COLO829 (cell line): ENCODE measurements at places on chromosomes 1 and 21.

DNA sequence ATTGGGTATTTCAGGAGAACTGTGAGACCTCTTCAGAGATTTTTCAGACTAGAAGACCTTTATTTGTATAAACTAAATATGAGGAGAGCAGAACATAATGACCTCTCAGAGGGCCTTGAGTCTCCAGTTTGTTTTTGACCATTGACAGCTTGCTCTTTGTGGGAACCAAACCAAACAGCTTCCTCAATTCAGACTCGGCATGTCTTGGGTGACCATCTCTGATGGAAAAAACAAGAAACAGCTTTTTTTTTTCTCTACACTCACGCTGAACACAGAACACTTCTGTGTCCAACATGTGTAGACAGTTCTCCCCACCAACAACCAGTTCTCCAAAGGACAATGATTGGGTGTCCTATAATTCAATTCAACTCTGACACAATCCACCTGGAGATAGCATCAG lies 11.5 kb downstream of the ATP1A4 start:
- DNase-seq = no peak

- peak; percentile 35 for DNase-seq
These were observed 87.7 kb upstream of the SLC45A1 start for GRCh38 chr1:8230292-8230621.

GRCh38 chr1:39407896-39408640 lies 83.4 kb upstream of the BMP8A start:
- no peak for DNase-seq

GRCh38 chr1:121516234-121516967 lies 331.6 kb downstream of the SRGAP2C start:
- no peak for DNase-seq

GRCh38 chr1:115492880-115493279 lies 148.9 kb upstream of the VANGL1 start:
- no peak for DNase-seq

DNA sequence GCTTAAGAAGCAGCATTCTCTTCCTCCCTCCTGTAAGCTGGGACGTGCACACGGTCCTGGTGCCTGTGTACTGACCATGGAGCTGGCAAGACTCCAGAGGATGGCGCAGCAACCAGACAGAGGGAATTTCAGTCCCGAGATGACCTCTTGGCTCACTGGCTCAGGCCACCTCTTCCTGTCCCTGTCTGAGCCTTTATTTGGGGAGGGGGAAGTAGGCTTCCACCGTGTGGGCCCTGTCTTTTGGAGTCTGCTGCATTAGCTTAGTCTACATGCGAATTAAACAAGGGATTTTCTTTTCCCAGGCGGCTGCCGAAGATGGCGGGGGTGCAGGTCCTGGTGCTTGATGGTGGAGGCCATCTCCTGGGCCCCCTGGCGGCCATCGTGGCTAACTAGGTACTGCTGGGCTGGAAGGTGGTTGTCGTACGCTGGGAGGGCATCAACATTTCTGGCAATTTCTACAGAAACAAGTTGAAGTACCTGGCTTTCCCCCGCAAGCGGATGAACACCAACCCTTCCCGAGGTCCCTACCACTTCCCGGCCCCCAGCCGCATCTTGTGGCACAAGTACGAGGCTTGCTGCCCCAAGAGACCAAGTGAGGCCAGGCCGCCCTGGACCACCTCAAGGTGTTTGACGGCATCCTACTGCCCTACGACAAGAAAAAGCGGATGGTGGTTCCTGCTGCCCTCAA lies 10.2 kb downstream of the IL24 start:
- no peak for DNase-seq

- DNase-seq = no peak
These were observed 1.3 kb downstream of the PARK7 start for GRCh38 chr1:7962636-7963377.

GRCh38 chr1:112904831-112905261 lies 51.1 kb downstream of the SLC16A1 start:
- no peak for DNase-seq

- DNase-seq = no peak
These were observed 21.8 kb downstream of the RC3H1 start for GRCh38 chr1:174000371-174000770.

DNA sequence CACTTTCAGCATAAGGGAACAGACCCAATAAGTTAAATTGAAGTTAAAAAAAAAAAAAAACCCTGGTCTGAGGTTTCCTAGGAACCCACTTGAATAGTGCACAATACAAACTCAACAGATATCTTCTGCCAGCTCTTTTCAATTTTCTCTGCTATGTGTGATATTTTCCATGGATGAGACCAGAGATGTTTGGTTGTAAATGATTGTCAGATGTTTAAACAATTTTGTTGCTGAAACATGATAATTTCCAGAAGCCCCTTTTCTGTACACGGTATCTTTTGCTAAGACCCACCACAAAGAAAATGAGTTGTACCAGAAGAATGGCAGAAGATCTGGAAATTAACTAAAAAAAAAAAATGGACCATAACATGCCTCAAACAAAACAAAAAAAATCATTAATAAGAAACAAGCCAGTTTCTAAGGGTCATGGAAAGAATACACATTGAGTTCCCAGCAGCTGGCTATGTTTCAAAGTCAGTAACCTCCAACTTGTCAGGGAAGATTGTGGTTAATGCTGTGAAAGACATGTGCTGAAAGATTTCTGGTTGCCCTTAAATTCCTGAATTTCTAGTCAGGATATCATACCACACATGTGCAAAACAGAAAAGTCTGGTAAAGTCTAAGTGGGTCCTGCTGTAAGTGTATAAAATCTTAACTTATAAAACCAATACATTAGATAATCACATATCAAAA lies 35.6 kb upstream of the MGST3 start:
- DNase-seq = no peak

- DNase-seq = peak; percentile 95
These were observed 712 bp upstream of the LAMB3 start for GRCh38 chr1:209652873-209653401.

- DNase-seq = no peak
These were observed 1.1 kb upstream of the AGO1 start for GRCh38 chr1:35881850-35882273.

DNA sequence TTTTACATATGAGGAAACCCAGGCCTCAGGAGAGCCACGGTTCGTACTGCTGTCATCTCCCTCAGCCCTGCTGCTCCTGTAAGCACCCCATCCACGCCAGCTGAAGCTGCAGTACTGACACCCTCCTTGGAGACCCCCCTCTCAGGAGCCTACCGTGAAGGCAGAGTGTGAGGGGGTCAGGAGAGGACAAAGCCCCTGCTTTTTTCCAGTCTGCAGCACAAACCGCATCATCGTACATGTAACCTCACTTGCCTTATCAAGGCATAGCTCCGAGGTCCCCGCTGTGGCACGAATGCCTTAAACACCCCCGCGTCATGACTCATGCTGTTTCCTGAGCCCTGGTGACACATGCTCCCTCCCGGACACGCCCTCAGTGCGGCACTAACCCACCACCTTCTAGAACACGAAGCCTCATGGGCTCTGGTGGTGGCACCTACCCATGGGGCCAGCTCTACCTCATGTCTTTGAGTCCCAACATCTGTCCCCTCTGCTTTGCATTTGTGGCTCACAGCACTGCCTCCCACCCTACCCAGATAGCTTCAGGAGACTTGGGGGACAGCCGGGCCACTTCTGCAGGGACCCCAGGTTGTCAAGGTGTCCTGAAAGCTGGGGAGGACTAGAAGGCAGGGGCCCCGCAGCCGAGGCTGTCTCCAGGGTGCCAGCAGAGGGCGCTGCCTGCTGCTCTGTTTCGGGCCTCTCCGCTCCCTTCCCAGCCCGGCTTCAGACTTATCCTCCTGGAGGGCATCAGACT lies 4.9 kb downstream of the SH3BGRL3 start:
- DNase-seq = peak; percentile 74

DNA sequence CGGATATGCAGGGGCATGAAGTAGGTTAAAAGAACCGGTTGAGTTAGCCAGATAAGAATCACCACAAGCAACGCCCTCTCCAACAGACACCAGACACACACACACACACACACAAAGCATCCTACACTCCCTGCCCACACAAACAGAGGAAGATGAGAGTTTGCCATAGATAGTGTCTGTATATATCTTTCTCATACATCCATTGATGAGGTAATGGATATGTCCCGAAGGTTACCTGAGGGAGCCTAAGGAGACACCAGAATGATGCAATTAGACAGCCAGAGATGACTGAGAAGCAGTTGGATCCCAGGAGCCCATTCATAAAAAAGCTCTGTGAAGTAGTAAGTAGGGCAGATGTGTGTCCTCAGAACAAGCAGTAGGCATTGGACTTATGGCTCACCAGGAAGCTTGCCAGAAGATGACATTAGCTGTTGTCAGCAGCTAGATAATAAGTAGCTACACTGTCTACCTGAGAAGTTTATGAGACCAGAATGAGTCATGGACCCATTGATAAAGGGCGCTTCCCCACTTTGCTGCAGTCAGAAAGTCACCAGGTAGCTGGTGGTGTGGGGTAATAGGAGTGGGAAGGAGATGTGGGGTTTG lies 247.0 kb downstream of the KCNT2 start:
- no peak for DNase-seq

- DNase-seq = no peak
These were observed 2.4 kb upstream of the E2F2 start for GRCh38 chr1:23533246-23534023.

DNA sequence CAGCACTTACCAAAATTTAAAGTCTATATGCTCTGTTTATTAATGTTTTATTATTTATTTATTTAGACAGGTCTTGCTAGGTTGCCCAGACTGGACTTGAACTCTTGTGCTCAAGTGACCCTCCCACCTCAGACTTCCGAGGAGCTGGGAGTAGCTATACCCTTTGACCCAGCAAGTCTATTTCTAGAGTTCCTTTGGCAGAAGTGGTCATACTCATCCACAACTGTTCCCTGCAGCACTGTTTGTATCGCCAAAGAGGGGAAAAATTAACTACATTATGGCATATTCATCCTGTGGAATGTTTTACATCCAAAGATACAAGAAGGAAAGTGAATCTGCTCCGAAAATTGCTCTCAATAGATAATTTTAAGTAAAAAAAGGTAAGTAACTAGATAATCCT lies 28.5 kb downstream of the CACNA1S start:
- DNase-seq = no peak

- DNase-seq = peak; percentile 21
These were observed 579 bp upstream of the ZNF684 start for GRCh38 chr1:40530735-40531380.

- no peak for DNase-seq
These were observed 12.0 kb upstream of the SLAMF1 start for GRCh38 chr1:160658814-160659193.

- no peak for DNase-seq
These were observed 14.0 kb upstream of the SLC9C2 start for GRCh38 chr1:173616859-173617258.

- peak; percentile 59 for DNase-seq
These were observed 360.7 kb downstream of the CAMTA1 start for GRCh38 chr1:7145947-7146346.

- peak; percentile 23 for DNase-seq
These were observed 39.9 kb downstream of the F5 start for GRCh38 chr1:169546087-169546995.

DNA sequence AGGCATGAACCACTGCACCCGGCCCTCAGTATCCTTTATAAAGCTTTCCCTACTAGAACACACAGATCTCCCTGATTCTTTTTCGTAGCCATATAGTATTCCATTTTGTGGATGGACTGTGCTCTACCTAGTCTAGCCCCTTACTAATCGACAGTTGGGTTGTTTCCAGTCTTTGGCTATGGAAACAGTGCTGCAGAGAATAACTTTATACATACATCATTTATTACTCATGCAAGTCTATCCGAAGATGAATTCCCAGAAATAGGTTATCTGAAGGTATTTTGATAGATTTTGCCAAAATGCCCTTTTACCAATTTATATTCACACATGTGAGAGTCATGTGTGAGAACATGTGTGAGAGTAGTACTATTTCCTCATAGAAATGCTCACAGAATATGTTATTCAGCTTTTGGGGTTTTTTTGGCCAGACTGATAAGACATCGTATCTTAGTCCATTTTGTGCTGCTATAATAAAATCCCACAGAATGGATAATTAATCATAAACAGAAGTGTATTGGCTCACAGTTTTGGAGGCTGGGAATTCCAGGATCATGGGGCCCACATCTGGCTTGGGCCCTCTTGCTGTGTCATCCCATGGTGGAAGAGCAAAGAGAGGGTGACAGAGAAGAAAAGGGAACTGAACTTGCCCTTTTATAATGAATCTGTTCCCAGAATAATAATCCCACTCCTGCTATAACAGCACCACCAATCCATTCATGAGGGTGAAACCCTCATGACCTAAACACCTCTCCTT lies 17.3 kb upstream of the FGR start:
- DNase-seq = no peak

- DNase-seq = peak; percentile 28
These were observed 8.7 kb upstream of the HAX1 start for GRCh38 chr1:154263465-154264332.

DNA sequence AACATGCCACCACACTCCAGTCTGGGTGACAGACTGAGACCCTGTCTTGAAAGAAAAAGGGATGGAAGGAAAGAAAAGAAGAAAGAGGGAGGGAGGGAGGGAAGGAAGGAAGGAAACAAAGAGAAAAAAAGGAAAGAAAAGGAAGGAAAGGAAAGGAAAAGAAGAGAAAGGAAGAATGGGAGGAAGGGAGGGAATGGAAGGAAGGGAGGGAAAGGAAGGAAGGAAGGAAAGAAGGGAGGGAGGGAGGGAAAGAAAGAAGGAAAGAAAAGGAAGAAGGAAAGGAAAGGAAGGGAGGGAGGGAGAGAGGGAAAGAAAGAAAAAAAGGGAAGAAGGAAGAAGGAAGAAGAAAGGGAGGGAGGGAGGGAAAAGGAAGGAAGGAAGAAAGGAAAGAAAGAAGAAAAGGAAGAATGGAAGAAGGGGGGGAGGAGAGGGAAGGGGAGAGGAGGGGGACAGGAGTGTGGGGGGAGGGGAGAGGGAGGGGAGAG lies 5.0 kb upstream of the PPP1R15B start:
- DNase-seq = no peak

GRCh38 chr1:117770981-117771531 lies 158.4 kb downstream of the GDAP2 start:
- no peak for DNase-seq

DNA sequence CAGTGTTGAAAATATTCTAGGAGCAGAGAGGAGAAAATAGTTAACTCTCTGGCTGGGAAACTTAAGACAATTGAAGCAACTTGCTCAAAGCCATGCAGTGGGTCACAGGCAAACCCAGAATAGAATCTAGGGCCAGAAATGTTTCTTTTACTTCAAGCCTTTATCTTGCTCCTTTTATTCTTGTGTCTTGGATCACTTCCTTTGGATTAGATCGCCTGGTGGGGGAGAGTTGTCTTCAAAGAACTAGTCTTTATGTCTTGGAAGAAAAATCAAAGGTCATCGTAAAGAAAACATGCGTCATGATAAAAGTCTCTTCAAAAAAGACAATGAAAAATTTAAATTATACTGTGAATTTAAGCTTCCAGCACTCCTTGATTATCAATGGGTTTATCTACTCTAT lies 493.6 kb upstream of the USP24 start:
- no peak for DNase-seq

DNA sequence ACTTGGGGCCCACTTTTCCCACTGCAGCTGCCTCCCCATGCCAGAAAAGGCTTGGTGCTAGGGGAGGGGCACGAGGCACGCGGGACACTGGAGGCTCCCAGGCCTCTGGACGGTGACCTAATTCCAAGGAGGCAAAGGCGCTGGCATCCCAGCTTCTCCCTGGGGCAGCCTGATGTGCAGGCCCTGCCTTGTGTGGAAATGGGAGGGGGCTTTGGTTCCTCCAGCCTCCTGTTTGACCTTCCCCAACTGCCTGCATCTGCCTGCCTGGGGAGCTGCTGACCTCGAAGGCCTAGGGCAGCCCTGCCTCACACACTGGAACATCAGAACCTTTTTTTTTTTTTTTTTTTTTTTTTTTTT lies 39.9 kb downstream of the KIAA1614 start:
- no peak for DNase-seq
